ENCODE measurements at places on chromosomes 3 and 15.

DNA sequence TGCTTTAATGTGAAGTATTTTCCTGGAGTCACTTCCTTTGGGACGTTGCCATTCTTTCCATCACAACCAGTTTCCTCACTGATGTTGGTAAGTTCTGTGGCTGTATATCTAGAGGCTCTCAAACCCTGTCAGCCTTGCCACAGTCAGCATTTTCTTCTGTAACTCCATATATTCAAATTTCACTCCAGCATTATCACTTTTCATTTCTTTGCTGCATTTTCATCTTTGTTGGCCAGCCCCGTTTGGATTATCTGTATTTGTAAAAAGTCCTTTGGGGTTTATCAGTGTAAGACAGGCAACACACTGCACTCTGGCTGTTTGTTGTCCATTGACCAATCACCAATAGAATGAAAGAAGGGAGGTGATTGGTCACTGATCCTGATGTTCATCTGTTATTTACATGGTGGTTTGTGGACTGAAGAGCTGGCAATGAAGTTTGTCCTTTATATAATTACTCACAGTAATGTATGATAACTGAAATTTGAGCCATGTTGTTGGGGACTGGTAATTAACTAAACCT is 20.3 kb downstream of the GMPS start:
- no peak for DNase-seq

- DNase-seq: no peak
Measured at GRCh38 chr3:168877899-168878298, 782.2 kb upstream of the GOLIM4 start.

DNA sequence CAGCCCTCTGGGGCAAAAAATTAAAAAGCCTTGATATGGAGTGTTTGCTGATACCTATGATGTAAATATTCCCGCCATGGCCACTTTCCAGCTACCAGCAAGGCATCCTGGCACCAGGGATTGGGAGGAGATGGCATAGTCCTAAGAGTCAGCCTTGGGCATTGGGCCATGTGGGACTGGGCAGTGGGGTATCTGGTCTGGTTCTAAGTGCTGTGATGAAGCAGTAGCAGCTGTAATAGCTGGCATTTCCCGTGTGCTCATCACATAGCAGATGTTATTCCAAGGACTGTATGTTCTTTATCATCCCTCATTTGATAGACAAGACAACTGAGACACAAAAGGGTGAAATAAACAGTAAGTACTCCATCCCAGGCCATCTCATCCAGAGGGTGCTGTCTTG is 6.9 kb upstream of the SACM1L start:
- no peak for DNase-seq

DNA sequence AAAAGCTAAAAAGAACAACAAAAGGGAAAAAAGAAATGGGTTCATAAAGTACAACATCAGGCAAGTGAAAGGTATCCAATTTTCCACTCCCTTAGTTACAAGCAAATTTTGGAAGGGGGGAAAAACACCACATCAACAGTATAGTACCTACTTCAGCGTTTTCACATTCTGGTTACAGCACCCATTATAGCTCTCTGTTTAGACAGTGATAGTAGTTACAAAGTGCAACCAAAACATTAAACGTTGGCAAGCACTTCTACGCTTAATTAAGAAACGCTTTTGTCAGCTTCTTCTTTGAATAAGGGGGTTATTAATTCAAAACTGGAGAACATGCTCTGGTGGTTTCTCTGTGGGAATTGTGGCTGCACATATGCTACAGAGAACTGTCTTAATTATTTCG is 180.2 kb downstream of the VPS13C start:
- DNase-seq: no peak

- DNase-seq: no peak
Measured at GRCh38 chr3:115834068-115834467, 210.8 kb downstream of the GAP43 start.

- no peak for DNase-seq
Measured at GRCh38 chr3:47652142-47652541, 73.5 kb upstream of the CSPG5 start.

GRCh38 chr3:59321881-59322540 is 272.2 kb upstream of the CFAP20DC start:
- DNase-seq: no peak

GRCh38 chr3:146187334-146187950 is 26.5 kb upstream of the PLOD2 start:
- DNase-seq: no peak

DNA sequence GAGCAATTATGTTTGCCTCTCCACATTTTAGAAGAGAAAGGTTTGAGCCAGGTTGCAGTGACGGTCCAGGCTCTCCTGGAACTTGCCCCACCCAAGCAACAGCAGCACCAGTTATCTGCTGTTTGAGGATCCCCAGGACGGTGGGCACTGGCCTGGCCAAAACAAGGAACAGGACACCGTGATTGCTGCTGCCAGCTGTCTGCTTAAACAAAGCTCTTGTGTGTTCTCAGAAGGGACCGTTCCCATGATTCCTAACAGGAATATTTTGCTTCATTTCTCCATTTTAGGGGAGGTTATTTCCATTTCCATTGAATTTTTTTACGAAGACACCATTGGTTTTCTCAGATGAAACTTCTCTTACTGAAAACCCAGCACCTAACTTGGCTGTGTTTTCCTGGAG is 66.4 kb upstream of the RPL35A start:
- DNase-seq: no peak

DNA sequence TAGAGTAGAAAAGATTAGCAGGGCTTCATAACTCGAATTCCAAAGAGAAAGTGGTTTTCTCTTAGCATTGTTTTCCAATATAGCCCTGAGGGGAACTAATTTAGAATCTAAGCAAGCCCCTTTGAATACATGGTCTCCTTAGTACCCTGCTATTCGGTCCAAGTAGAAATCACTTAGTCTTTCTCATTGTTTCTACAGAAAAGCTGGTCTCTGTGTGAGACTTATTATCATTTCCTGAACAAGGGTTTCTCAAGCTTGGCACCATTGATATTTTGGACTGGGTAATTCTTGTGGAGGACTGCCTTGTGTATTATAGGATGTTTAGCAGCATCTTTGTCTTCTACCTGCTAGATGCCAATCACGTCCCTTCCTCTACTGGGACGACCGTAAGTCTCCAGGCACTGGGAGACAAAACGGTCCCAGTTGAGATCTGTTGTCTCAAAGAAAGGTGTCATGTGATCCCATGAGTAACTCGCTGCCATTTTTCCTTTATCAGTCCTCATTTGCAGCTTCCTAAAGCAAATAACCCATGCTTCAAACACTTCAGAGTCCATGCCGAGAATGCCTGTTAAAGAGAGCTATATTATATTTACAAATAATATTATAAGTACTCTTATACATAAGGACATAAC is 230.7 kb upstream of the SLCO3A1 start:
- no peak for DNase-seq

- DNase-seq: no peak
Measured at GRCh38 chr3:172034786-172035685, 4.3 kb upstream of the FNDC3B start.
